CD4-positive, alpha-beta T cell treated with Interleukin-12 subunit alpha and Interleukin-12 subunit beta, for 1 hour (primary cell): ENCODE measurements at places on chromosomes 5 and 9.

- DNase-seq: no peak
Measured at GRCh38 chr5:18380729-18381362, 746.6 kb downstream of the TAF11L14 start.

DNA sequence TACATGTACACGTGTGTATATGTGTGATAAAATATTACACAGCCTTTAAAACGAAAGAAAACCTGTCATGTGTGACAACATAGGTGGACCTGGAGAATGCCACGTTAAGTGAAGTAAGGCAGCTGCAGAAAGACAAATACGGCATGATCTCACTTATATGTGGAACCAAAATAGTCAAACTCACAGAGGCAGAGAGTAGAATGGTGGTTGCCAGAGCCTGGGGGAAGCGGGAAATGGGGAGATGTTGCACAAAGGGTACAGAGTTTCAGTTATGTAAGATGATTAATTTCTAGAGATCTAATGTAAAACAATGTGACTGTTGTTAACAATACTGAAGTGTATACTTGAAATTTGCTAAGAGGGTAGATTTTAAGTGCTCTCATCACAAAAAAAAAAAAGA is 34.8 kb downstream of the ADAMTS12 start:
- no peak for DNase-seq

DNA sequence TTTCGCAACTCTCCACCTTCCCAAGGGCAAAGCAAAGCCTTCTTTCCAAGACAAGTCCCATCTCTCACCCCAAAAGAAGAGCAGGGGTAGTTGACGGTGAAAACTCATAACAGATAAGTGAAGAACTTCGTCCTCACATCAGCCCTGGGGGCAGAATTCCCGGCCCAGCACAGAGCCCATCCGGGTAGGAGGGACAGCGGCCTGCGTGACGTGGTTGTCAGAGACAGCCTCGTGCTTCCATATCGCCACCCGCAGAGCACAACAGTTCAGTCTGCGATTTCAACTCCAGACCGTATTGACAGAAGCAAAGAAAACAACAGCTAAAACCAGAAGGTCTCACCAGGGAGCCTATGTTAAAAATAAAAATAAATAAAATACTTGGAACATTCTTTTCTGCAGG is 273.2 kb downstream of the SYK start:
- DNase-seq: no peak

- DNase-seq: no peak
Measured at GRCh38 chr9:7289773-7290172, 509.8 kb downstream of the DMAC1 start.

DNA sequence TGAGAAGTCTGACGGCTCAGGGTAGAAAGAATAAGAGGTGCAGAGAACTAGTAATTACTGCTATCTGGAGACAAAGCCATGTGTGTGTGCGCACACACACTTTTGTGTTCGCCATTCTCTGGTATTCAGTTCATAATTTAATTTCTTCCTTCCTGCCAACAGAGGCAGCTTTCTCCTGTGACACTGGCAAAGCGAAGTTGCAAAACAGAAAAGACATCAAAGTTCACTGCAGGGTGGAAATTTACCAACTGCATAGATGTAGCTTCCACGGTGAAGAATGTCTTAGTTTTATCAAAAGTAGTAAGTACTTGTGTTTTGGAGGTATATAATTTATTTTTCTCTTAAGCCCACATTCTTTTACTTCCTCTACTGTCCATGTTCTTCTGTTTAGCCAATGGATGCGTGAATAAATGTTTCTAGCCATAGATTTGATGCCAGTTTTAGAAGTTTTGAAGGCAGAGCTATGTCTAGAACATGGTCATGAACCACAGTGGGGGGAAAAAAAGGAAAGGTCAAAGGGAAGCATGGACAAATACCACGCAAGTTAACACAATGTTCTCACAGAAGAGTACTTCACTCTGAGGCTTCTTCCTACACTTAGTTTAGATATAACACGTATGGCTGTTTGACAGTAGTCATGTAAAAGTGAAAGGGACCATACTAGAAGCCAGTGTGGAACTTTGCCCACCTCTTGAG is 536.5 kb upstream of the GRIA1 start:
- DNase-seq: no peak

- no peak for DNase-seq
Measured at GRCh38 chr9:78954286-78954685, 617.5 kb upstream of the TLE4 start.

GRCh38 chr9:124357721-124358361 is 57.4 kb downstream of the PSMB7 start:
- no peak for DNase-seq
